Caudate nucleus (tissue), 63 donors: ENCODE measurements at places on chromosomes 16 and 17.

DNA sequence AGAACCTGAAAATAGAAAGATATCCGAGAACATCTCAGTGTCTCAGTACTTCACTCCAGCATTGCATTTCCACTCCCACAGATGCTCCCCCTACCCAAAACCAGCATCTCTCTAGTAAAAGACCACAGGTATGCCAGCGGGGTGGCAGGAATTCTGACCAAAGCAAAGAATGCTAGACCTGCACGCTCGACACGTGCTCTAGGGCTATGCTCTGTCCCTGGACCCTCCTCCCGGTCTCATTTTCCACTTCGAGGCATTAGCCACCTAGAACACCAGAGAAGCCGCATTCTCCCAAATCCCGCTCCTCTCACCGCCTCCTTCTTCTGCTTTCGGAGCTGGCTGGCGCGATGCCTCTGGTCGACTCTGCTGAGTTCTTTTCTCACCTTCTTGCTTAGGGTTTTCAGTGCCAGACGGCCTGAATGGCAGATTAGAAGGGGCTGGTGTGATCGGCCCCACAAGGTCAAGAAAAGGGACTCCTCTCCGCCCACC, 487 bp downstream of the TSR1 start:
- no peak for DNase-seq

GRCh38 chr16:50567651-50568050, 19.5 kb downstream of the NKD1 start:
- no peak for DNase-seq

GRCh38 chr17:82019690-82020571, 2.7 kb downstream of the CENPX start:
- DNase-seq: no peak

DNA sequence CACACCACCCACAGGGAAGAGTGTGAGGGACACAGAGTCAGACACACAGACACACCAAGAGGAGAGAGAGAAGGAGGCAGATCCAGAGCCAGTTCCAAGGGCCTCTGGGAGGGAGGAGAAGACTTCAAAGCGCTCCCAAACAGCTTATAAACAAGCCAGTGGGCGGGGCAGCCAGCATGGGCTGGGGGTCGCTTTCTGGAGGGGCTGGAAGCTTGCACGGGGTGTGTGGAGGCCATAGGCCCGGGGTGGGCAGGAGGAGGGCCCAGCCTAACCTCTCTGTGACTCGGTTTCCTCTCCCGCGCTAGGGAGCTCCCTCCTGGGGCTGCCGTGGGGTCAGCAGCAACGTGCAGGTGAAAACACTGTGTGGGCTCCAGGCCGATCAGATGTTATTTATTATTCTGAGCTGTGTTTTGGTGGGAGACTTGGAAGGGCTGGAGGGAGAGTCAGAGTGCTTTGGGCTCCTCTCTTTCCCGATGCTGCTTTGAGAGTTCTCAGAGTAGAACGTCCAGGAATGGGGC, 2.5 kb upstream of the WFIKKN2 start:
- DNase-seq: peak; percentile 44

DNA sequence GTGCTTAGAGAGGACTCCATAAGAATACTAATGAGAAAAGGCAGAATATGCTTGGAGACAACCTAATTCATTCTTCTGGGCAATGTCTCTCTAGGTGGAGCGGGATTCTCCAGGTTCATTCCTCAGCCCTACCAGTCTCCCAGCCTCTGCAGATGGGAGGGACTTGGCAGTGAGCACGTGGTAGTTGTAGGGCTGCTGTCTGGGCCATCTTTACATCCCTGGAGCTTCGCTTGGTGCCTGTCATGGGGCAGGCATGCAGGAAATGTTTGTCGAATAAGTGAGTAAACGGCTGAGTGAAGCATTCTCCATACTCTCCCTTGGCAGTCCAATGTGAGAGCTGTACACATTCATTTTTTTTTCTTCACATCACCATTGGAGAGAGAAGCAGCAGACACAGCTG, 387.5 kb downstream of the UTP18 start:
- DNase-seq: no peak

GRCh38 chr17:19752216-19753050, 4.3 kb upstream of the ALDH3A1 start:
- DNase-seq: peak; percentile 67

DNA sequence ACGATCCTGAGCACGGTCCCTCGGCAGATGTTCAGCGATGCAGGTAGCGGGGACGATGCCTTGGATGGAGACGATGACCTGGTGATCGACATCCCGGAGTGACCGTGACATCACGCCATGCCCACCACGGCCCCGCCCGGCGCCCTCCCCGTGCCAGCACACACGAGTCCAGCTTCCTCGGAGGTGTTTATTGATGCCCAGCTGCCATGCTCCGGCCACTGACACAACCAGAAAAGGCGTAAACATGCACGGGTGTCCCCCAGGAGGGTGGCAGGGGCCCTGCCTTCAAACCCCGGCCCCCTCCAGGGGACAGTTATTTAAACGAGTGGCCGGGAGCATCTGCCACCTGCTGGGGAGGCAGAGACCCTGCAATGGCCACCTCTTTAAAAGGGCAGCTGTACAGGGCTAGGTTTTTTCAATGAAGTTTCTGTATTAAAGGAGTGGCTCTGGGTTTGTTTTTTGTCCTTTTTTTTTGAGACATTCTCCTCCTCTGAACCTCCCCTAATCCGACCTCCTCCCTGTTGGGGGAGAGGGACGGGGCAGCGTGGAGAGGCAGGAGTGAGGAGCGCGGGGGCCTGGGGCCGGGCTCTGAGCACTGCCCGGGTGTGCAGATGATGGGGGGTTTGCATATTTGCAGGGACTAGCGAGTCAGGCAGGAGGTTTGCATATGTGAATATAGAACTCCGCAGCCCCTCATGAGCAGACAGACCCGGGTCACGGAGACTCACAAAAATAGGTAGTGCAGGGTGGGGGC, 5.3 kb downstream of the DOC2A start:
- DNase-seq: no peak

DNA sequence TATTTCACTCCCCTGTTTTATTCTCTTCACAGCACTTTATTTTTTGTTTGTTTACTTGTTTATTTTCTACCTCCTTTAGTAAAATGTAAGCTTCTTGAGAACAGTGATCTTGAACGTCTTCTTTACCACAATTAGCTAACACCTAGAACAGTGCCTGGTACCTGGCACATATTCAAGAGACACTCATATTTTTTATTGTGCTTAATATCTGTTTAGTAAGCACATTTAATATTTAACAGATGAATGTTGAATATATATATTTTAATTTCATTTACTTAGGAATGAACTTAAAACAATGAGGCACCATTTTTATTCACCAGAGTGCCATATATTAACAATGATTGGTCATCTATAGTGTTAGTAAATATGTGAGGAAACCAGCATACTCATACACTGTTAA, 130.2 kb downstream of the STXBP4 start:
- DNase-seq: no peak

GRCh38 chr16:22815863-22816262, 1.9 kb downstream of the HS3ST2 start:
- DNase-seq: no peak

DNA sequence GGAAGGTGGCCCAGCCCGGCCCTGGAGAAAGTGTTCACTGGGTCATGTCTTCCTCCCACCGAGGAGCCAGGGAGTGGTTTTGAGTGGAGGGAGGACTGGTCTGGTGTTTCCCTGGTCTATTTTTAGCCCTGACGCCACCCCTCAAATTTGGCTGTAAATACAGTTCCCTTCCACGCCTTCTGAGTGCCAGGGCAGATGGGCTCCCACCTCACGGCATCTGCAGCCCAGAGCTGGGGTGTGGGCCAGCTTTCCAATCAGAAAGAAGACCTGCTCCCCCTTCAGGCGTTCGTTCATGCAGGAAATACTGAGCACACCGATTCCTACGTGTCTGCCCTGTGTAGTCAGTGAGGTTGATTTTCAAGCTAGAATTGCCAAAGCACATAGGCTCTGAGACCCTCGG, 53.7 kb downstream of the SNX20 start:
- DNase-seq: no peak

DNA sequence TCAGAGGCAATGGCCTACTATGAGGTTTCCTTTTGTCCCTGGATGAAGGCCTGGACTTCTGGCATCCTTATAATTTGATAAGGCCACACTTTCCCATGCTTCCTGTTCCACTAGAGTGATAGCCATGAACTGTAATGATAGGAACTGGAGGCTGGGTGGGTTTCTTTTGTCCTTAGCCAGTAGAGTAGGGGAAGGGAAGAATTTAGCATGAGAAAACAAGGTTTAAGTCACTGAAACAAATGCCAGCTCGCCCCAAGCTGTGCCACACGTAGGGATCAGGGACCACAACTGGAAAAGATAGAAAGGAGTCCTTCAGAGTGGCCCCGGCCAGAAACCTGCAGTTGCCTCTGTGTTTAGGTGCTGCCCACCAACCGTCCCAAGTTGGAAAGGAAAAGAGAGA, 80.9 kb upstream of the C17orf78 start:
- DNase-seq: no peak

DNA sequence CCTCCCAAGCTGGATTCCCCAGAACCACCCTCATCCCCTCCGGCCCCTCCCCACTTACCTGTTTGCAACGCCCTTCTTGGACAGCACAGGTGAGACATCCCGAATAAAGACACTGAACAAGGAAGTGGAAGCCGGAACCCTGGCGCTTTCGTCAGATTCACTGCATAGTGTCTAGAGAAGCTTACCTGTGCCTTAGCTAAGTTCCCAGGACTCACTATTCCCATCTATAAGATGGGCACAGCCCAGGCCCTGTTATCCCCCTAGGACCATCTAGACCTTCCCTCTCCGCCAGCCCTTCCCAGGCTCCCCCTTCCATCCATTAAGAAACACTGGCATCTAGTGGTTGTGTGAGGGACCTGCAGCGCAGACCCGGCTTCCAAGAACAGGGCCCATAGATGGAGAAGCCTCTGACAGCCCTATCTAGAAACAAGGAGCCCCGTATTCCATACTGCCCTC, 26.9 kb upstream of the RPL38 start:
- DNase-seq: peak; percentile 47

- DNase-seq: no peak
Measured at GRCh38 chr16:80144191-80144590, 396.6 kb upstream of the DYNLRB2 start.

DNA sequence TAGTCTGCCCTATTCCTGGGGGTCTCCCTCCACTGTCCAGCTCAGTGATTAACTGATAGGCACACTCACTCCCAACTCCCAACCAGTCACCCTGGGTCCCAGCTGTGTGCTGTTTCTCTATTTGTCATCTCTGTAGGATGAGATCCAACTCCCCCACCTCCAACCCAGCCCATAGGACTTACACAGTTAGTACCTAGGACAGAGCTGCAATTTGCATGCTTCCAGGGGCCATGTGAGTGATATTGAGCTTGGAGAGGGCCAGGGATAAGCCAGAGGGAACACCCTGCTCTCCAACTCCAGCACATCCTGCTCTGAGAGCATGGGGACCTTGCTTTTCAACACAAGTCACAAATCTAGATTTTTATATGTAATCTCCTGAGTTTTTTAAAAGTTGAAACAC, 8.8 kb downstream of the C17orf113 start:
- no peak for DNase-seq

DNA sequence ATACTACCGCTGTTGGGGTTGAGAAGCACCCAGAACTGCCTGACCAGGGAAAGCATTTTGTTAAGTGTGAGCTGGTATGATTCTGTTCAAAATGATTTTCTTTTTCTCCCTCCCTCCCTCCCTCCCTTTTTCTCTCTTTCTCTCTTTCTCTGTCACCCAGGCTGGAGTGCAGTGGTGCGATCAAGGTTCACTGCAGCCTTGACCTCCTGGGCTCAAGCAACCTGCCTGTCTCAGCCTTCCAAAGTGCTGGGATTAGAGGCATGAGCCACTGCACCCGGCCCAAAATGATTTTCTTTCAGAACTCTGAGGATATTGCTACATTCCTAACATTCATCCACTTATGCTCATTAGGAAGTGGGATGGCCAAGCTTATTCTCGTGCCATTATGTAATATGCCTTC, 41.3 kb downstream of the SLC47A1 start:
- no peak for DNase-seq

DNA sequence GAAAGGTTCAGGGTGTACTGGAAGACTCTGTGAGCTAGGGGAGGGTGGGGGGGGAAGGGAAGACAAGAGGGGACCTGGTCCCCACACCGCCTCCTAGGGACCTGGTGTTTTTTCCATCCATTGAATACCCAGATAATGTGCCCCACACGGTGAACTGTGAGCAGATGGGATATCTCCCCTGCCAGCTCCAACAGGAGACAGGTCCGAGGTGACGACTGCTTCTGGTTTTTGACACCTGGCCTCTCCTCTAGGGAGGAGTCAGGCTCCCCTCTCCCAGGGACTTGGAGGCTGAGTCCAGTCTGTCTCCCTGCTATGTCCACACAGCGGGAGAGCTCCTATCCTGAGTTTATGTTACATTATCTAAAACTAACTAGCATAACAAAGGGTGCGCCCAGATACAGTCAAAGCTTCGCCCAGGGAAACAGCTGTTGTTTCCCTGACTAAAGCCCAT, 1.8 kb downstream of the MARVELD3 start:
- no peak for DNase-seq

- peak; percentile 61 for DNase-seq
Measured at GRCh38 chr16:2983706-2984136, 3.5 kb upstream of the PKMYT1 start.

GRCh38 chr17:73943416-73944110, 259.9 kb upstream of the RPL38 start:
- DNase-seq: no peak

DNA sequence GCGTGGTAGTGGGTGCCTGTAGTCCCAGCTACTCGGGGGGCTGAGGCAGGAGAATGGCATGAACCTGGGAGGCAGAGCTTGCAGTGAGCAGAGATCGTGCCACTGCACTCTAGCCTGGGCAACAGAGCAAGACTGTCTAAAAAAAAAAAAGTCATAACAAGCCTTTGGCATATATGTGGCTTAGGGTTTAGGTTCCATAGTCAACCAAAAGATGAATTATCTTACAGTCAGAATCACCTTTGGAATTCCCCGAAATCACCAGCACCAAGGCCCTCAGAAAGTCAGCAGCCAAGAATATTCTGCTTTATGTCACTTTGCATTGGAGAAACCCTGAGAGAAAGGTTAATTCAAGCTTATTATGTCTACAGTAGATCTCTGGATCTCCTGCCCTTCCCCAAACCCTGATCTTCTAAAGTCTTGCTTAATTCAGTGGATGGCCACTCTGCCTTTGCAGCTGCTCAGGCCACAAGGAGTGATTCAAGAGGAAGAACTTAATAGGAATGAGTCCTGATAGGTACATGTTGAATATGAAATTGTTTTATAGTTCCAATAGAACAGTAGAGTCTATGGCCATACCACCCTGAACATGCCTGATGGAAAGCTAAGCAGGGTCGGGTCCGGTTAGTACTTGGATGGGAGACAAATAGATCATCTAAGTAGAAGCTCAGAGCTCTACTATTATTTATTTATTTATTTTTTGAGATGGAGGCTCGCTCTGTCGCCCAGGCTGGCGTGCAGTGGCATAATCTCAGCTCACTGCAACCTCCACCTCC, 196.0 kb upstream of the CACNG5 start:
- no peak for DNase-seq

GRCh38 chr17:78337244-78338109, 22.4 kb downstream of the SOCS3 start:
- DNase-seq: no peak

- peak; percentile 27 for DNase-seq
Measured at GRCh38 chr16:5982979-5983378, 885.4 kb upstream of the EEF2KMT start.
